ENCODE measurements at places on chromosomes 1 and 21.

DNA sequence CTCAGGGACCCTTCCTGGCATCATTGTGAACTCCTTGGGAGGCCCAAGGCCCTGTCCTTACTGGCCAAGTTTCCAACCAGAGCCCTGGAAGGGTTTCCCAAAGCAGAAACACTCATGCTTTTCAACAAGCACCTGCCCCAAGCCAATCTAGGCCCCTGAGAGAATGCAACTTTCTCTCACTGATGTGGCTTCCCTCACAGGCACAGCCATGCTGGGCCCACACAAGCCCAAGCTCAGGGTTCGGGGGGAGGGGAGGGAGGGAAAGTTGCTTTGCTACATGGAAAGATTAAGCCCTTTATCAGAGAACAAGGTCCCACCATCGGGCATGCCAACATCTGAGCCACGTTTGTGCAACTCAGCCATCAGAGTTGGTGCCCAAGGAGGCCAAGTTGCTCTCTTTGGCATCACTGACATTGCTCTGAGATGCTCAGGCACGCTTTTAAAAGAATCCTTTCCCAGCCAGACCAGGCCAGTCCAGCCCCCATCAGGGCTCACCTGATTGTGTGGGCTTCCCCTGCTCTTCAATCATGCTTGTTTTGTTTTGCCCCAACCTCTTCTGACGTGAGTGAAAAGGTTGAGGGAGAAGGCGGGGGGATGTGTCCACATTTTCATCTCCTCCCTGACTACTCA lies 43.5 kb downstream of the RIMS3 start:
- DNase-seq: no peak

GRCh38 chr1:66445492-66446181 lies 88.3 kb upstream of the SGIP1 start:
- DNase-seq: peak; percentile 20

DNA sequence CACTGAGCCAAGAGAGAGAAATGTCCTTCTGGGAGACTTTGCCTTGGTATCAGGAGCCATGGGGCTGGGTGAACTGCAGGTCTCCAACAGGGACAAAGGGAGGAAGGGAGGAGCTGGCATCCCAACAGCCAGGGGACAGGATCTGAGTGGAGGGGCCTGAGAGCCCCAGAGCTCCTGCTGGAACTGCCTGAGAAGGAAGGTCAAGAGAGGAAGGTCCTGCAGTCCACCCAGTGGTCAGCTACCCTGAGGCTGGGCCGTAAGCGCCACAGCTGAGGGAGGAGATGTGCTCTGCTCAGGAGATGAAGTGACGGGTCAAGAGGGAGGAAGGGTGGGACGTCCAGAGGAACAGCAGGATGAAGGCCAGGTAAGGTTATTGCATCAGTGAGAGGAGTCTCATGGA lies 7.5 kb upstream of the CLEC20A start:
- no peak for DNase-seq

DNA sequence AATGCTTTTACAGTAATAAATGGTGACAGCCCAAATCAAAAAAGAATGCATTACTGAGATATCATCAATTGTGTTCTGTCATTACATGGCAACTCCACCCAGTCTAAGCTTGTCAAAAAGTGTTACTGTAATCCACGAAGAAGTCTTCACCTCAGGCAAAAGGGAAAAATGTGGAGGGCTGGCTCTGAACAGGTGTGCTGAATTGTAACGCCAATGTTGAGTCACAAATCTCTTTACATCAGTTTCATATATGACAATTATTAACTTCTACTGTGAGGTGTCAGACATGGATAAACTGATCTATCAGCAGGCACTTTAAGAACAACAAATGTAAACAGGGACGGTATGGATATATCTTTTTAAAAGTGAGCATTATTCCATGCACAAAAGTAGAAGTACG lies 98.5 kb upstream of the DMRTA2 start:
- DNase-seq: no peak

GRCh38 chr1:983798-984475 lies 2.0 kb upstream of the PERM1 start:
- DNase-seq: no peak

DNA sequence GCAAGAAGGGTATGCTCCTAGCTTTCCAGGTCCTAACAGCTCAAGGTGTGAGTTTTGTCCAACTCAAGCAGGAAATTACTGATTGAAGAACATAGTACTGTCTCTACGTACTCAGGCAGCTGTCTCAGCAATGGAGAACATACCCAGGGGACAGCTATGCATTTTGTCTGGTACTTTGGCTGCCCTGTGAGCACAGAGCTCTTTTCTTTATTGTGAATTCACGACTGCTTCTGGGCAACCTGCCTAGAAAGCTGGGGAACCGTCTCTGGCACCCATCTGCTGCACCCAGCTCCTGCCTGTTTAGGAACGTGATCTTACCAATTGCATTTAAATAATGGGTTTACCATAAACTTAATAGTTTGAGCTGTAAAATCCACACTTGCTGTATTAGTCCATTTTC lies 258.1 kb downstream of the HHAT start:
- DNase-seq: no peak

GRCh38 chr21:16455526-16455925 lies 725.7 kb downstream of the USP25 start:
- DNase-seq: no peak

DNA sequence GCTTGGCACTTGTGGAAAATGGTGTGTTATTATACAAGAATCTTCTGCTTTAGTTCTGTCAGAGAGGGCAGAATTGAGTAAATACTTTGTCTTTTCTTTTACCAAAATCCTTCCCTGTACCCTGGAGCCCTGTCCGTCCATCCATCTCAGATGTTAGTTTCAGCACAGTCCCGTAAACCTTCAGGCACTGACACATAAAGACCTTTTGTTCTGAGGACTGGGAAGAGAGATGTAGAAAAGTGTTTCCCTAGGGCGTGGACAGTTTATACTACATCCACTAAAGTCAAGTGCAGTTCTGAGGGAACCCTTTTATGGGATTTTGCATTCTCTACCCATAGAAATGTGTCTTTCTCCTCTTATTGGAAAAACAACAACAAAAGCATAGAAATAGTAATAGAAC lies 162.4 kb downstream of the PDE4B start:
- peak; percentile 13 for DNase-seq

- no peak for DNase-seq
These were observed 293.7 kb downstream of the RGS7 start for GRCh38 chr1:241063276-241063675.

DNA sequence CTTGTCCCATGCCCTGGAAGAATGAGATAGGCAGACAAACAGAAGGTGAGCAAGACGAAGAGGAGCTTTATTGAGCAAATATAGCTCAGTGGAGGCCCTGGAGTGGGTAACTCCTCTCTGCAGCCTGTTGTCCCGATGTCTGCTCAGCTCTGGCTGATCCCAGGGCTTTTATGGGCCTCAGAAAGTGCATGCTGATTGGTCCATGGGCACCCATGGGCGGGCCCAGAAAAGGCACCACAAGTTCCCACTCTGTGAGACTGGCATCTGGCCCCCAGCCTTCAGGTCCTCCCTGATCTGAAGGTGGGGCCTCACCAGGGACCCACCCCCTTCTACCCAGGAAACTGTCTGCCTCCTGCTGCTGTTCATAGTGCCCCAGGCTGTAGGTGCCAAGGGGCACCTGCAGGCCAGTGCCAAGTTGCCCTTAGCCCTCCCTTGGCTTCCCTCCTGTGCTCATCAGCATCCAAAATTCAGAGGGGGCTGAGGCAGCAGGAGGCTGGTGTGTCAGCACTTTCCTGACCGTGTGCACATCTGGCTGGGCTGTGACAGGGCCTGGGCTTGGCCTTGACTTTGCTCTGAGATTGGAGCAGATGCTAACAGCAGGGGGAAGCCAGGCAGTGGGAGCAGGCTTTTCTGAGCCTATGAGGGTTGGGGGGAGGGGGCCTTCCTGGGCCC lies 35.4 kb downstream of the ACTL8 start:
- no peak for DNase-seq
